NCI-H1417 treated with DMSO at 0.1 percent for 48 hours (cell line): ENCODE measurements at places on chromosomes 2 and 18.

DNA sequence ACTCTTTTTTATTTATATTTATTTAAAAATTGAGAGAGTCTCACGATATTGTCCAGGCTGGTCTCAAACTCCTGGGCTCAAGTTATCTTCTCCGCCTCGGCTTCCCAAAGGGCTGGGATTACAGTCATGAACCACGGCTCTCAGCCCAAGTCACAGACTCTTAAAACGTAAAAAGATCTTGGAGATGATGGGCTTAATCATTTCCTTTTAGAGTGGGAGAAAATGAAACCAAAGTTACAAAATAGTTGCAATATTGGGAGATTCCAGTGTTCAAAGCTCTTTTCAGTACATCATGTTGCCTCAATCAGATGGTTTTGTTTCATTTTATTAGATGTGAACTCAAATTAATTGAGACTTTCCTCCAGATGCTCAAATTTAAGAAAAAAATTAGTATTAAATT is 151.4 kb upstream of the XPO1 start:
- no peak for DNase-seq

DNA sequence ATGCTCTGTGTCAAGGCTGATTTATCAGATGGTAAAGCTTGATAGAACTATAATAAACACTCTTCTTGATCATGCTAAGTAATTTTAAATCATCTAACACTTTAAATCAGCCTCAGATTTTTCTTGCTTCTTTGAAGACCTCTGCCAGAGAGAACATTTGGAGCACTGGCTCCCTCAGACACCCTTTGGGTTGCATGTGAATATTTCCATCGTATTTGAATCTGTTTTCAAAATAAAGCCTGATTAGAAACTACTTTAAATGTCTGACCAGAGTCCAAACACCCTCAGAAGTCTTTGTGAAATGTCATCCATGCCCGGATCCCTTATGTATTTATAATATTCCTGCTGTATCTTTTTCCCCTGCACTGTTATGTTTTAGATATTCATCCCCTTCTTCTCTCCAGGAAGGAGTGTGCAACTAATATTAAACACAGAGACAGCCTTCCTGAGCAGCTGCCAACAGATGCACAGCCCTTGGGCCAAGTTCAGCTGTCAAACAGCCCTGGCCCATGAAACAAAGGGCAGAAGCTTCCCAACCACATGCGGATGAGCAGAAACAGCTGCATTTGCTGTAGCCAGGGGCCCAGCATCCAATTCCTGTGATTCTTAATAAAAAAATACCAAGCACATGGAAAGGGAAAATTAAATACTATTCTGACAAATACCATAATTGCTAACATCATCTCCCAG is 46.5 kb downstream of the DPP10 start:
- no peak for DNase-seq

DNA sequence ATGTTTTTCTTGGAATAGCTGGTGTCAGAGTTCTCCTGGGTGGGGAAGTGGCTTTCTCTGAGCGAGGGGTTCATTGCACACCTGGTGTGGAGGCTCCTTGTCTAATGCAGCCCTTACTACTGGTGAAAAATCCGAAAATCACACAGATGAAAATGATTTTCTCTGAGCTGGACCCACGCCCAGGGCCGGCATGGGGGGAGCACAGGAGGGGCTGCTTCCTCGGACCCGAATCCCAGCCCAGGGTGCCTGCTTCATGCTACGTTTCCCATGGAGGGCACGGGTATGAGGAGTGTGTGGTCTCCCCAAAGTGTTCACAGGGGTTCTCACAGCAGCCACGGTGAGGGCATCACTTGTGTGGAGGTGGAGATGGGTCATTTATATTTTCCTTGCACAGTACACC is 288.0 kb upstream of the HDAC4 start:
- DNase-seq: no peak

DNA sequence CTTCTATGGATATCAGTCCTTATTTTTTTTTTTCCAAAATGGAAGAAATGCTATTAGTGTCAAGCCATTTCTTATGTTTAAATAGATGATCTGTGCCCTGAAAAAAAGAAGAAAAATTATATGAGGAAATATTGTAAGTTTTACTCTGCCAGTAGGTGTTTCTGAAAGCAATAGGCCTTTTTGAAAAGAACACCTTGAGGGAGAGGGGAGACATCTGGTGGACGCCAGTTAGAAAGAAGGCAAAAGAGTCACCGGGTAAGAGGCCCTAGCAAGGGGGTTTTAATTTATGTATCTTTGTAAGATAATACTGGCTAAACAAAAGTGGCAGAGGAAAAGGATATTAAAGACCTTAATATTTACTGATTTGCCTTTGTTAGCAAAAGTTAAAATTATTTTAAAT is 56.1 kb downstream of the DYNAP start:
- DNase-seq: peak; percentile 45

DNA sequence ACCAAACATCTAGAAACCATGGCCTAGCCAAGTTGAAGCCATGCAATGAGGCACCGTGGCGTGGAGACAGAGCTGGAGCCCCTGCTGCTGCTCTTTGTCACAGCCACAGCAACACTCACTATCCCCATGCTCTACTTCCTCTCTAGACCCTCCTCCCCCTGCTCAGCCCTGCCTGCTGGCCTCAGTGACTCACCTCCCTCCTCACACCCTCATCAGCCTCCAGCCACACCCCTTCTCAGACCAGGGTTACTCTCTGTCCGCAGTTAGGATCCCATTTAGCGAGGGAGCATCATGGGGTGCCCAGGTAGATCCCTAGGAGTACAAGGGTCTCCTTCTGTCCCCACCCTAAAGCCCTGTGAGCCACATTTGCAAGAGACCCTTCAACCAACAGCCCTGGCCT is 25.4 kb upstream of the SOX11 start:
- DNase-seq: no peak

DNA sequence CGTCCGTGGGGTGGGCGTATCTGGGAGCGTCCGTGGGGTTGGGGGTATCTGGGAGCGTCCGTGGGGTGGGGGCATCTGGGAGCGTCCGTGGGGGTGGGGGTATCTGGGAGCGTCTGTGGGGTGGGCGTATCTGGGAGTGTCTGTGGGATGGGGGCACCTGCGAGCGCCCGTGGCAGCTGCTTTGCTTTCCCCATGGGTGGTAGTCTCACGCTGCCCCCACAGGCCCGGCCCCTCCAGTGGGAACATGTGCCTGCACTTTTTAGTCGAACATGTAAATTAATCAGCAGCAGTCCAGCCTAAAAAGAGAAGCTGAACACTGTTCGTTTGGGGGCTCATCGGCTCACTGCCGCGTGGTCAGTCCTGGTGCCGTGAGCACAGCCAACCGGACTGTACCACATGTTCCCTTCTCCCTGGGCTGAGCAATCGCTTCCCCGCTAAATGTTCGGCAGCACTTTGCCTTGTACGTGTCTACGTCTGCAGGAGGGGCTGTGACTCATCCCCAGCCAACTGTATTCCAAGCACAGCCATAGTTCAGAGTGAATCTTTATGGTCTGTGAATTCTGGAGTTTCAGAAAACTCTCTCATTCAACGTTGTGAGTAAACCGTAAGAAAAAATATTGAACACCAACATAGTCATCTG is 271.5 kb downstream of the AGAP1 start:
- no peak for DNase-seq

GRCh38 chr2:88842656-88843460 is 151.4 kb downstream of the RPIA start:
- no peak for DNase-seq

DNA sequence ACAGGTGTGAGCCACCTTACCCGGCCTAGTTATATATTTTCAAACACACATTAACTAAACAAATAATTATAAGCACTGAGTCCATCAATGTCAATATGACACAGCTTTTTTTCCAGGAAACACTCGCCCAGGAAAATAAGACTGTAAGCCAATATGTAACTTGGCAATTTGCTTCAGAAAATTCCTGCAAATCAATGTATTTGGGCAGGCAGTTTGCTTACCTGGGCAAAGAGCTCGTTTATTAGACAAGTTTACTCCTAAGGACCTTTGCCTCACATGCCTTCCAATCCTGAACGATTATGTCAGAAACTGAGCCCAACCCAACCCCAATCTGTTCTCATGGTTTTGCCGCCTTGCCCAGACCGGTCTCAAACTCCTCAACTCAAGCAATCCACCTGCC is 34.7 kb upstream of the NDUFV2 start:
- no peak for DNase-seq

DNA sequence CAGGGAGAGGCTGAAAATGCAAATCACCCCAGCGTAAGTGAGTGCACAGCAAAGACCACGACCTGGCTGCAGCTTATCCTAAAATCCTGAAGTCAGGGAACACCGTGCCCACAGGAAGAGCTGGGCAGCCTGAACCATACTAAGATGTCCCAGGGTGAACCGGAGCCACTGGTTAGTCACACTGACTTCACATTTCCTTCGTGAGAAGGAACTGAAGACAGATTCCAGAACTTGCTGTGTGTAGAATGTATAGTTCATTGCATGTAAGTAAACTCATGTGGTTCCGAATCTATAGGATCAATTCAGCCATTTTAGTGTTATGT is 84.6 kb upstream of the NDUFV2 start:
- DNase-seq: no peak

GRCh38 chr2:86480105-86480504 is 38.9 kb downstream of the KDM3A start:
- no peak for DNase-seq

- no peak for DNase-seq
These were observed 6.6 kb downstream of the IL1RN start for GRCh38 chr2:113133704-113134598.

GRCh38 chr18:79768745-79769144 is 29.0 kb upstream of the KCNG2 start:
- DNase-seq: no peak

DNA sequence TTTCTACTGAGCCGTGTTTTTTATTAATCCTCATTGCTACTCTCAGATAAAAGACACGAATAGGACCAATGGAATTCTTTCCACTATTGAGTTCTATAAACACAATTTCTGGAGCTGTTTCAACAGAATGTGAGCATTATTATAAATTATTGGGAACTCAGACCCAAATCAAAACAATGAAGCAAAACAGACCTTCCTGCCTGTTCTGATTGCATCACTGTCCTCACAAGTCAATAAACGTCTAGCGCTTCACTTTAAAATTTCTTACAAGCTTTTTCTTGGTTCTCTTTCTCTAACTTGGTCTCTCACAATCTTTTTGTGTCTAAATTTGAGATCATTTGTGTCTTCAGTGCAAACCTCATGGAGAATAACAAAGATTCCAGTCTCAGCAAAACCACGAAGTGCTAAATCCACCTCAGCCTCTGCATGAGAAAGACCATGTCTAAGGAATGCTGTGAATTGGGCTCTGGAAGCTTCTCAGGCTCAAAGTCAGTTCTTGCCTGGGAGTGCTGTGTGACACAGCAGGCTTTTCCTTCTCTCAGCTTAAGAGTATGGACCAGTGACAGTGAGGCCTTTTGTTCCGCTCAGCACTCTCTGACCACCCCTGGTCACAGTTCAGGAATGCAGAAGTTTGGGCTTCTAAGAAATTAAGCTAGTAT is 22.8 kb downstream of the ARHGAP28 start:
- DNase-seq: no peak

- DNase-seq: no peak
These were observed 33.6 kb downstream of the CRACDL start for GRCh38 chr2:98902209-98903063.

DNA sequence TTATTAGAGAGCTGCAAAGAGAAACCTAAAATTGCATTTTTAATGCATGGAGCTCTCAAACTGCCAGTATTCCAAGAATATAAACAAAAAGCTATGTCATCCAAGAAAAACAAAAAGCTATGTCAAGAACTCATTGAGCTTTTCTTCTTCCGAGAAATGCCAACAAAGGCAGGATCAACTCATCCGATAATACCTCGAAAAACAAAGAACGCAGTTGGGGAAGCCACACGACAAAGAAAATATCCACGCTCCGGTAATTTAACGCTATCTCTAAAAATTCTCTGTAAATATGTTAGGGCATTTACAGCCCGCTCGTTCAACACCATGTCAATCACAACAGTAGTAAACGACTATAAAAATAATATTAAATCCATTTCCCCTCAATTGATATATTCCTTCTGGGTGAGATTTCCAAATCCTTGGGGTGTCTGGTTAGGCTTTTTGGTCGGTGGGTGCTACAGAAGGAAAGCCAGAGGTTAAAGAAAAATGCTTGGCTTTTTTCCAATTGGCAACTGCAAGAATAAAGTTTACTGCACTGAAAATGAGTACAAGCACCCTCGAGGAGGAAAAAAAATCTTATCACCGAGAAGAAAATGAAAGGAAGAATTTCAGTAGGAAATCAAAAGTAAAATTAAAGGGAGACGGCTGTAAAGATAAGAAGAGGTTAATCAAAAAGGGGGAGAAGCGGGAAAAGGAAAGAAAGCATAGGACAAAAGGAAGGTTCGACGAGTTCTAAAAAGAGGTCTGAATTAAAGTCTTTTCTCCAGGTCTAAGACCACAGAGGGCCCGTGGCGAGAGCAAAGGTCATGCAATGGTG is 856 bp downstream of the TIA1 start:
- no peak for DNase-seq

DNA sequence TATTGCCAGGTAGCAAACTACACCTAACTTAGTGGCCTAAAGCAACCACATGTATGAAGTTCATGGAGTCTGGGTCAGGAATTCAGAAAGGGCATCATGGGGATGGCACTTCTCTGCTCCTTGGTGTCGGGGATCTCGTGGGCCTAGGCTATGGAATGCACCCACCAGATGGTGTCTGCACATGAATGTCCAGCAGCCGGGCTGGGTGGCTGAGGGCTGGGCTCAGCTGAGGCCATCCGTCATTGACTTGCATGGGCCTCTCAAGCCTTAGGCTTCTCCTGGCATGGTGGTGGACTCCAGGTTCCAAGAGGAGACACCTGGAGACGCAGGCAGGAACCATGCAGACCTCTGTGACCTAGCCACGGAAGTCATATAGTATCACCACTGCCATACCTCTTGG is 26.0 kb upstream of the RPL31 start:
- no peak for DNase-seq

DNA sequence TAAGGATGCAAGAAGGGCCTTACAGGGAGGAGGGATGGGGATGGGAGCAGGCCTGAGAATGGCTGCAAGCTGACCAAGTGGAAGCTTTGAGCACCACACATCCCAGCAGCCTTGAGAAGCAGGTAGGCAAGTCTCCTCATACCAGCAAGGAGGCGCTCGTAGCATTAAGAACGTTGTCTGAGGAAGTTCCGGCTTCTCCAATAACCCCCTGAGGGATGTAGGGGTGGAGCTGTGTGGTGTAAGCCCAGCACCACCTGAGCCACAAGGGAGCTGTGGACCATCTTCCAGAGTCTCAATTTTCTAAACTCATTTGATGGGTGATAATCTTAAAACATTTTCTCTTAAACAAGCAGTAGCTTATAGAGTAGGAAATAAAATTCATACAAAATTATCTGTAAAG is 50.6 kb downstream of the ST3GAL5 start:
- no peak for DNase-seq

- DNase-seq: no peak
These were observed 10.0 kb upstream of the ADAM17 start for GRCh38 chr2:9565436-9566153.

DNA sequence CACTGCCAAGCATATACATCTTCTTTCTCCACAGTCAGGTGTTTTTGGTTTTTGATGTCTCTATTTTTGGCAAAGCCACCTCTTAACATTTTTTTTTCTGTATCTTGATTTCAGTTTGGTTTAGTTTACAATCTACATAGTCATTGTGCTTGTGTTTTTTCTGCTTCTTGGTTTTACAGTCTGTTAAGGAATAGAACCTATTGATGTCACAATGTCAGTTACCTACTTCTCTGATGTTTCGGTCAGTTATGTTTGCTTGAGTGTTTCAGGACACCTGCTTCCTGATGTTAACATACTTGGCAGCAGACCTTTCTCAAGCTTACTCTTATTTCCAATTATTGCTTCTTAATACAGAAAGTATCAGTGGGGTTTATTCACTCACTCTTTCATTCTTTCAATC is 253.3 kb downstream of the SPAG16 start:
- DNase-seq: no peak

- no peak for DNase-seq
These were observed 141.1 kb downstream of the NDUFA10 start for GRCh38 chr2:239884051-239884405.
